ENCODE measurements at places on chromosomes 1 and 21.

DNA sequence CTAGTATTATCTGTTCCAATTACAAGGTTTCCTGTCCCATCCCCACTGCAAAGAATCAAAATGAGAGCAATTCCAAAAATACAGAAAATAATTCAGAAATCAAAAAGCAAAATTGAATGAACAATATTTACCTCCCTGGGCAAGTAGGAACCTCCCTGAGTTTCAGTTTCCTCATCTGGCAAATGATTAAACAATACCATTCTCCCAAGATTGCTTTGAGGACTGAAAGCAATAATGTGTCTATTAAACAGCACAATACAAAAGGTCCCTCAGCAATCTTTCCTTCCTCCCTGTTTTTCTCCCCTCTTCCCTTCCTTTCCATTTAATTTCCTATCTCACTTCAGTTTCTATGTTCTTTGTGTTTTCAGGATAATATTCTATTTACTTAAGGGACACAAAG, 171.0 kb downstream of the ZC3H11B start:
- DNase-seq = no peak

DNA sequence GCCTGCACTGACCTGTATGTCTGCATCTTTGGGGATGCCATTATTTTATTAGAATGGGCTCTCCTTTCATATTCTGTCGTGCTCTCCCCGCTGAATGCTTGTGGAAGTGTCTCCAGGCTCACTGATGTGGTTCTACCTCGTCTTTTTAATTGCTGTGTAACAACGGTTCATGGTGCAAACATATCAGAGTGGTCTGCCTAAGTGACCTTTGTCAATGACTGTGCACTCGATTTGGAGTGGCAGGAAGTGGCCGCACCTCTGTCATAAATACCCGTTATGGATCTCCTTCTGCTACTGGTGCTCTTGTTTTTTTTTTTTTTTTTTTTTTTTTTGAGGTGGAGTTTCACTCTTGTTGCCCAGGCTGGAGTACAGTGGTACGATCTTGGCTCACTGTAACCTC, 38.3 kb downstream of the SPSB1 start:
- DNase-seq = no peak

DNA sequence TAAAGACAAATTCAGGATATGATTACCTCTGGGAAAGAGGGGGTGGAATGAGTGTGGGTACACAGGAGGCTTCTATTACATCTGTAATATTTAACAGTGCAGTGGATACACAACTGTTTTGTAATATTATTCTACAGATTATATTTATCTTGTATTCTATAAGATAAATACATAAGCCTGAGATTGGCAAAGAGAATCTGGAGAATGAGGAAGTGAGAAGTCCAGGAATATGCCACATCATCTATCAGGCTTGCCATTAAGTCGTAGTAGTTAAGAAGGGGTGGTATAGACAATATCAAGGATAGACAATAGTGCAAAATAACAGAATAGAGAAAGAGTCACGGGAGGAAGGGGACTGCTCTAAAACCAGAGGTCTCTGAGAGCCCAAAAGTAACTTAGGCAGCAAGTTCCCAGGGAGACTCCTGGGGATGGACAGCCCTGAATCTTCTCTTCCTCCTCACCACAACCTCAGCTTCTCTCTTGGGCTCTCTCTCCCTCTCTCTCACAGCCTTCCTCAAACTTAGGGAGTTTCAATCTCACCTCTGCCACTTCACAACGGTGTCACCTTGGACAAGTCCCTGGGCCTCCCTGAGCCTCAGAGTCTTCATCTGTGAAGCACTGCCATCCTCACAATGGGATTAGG, 14.0 kb upstream of the PTAFR start:
- no peak for DNase-seq

DNA sequence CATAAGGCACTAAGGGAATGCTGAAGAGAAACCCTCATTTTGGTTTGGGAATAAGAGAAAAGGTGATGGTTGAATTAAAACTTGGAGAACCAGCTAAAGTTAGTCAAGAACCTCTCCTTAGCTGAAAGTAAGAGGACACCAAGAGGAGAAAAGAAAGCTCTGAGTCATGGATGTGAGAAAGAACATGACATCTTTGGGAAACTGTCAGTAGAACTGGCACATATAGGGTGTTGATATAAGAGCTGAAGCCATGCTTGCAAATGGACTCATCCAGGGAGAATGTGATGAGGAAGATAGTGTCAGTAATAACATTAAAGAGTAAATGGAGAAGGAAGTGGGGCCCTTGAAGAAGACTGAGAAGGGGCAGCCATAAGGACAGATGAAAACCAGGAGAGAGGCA, 54.3 kb downstream of the LRRC8C start:
- DNase-seq = no peak

DNA sequence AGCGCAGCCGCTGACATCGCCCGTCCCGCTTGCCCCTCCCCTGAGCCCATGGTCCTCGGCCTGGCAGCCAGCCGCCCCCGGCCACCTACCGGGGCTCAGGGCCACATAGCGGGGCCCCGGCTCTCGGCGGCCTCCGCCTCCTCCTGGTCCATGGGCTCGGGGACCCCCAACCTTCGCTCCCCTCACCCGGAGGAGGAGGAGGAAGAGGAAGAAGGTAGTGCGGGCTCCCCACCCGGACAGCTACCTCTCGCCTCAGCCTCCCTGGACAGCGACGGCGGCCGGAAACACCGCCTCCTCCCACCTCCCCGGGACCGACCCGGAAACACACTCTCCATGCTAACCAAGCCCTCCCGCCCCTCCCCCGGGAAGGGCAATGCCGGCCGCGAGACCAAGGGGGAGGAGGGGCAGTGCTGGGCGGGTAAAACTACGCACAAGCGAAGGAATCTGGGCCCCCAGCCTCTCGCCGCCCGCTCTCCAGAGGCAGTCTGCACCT, at the start of gene KIAA0319L:
Gene KIAA0319L, minus strand, starts transcription at position 286 of the 493 bp plus-strand sequence. CDS start 2,912 bp downstream, outside the sequence.
- DNase-seq = peak; percentile 93

GRCh38 chr1:101511202-101511891, 274.5 kb downstream of the S1PR1 start:
- DNase-seq = no peak

DNA sequence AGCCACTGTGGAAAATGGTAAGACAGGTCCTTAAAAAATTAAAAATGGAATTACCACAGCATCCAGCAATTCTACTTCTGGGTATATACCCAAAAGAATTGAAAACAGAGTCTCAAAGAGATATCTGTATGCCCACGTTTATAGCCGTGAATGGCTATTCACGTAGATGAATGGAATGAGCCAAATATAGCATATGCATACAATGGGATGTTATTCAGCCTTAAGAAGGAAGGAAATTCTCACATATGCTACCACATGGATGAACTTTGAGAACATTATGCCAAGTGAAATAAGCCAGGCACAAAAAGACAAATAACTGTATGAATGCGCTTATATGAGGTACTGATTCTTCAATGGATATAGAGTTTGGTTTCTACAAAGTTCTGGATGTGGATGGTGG, 134.5 kb upstream of the KCNE2 start:
- DNase-seq = no peak

DNA sequence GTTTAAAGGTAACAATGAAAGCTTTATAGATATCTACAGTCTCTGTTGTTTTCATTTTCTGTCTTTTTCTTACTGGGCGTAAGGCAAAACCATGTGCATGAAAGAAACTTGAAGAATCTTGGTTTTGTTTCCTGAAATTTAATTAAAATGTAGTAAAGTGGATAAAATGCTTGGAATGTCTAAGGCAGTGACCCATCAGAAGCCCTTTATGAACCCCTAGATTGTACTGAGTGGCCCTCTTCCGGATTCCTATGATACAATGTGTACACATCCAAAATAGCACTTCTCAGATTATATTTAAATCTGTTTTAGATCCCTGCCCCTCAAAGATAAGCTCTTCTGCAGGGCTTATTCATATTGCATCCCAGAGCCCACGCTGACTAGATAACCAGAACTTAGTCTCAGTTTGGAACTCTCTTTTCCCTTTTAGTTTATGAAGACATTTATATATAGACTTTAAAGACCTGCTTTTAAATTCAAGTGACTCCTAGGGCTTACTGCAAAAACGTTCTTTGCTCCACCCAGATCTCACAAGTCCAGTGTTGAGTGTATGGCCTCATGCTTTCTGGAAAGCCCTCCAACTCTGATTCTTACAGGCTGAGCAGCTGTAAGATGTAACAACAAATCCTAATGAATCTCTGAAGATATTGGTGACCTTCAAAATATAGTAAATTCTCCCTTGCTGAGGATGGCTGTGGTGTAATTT, 142.9 kb downstream of the LRRC7 start:
- no peak for DNase-seq

DNA sequence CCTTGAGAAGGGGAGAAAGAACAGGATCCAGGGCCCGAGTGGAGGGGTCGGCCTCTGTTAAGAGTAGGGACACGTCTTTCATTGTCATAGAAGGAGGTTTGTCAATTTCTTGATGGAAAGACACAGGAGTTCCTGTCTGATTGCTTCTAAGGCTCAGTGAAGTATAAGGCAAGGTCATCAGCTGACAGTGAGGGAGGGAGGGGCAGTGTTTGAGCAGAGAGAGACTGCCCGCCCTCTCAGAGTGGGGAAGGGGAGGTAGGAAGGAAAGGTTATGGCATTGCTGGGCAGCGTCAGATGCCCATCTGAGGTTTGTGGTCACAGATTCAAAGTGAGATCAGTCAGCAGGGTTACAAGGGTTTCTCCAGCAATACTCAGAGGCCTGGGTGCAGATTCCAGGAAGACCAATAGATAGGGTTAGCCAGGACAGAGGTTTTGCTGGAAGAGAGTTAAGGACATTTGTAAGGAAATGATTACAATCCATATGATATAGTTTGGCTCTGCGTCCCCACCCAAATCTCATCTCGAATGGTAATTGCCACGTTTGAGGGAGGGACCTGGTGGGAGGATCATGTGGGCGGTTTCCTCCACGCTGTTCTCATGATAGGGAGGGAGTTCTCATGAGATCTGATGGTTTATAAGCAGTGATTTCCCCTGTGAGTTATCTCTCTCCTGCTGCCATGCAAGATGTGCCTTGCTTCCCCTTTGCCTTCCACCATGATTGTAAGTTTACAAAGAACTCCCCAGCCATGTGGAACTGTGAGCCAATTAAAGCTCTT, 127.2 kb upstream of the GJB5 start:
- DNase-seq = no peak

- no peak for DNase-seq
These were observed 6.8 kb upstream of the RCAN1 start for GRCh38 chr21:34621434-34622350.

- no peak for DNase-seq
These were observed 5.3 kb downstream of the ANKRD65 start for GRCh38 chr1:1415751-1416150.

- DNase-seq = no peak
These were observed 32.4 kb downstream of the PLEKHA6 start for GRCh38 chr1:204327359-204327758.

DNA sequence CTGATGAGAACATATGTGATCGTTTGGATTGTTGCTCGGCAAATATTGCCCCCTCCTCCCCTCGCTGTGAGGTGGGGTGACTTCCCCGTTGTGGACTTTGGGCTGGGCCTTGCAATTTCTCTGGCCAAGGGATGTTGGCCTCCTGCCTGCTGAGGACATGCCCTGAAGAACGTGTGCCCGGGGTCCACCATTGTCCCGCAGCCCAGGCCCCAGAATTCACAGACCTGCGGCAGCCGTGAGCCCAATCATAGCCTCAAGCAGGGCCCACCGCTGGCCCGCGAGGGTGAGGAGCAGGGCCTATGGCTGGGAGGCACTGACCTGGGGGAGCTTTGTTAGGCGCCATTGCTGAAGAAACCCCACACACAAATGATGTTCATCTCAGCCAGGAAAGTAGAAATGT, 58.3 kb upstream of the ACTRT2 start:
- no peak for DNase-seq

DNA sequence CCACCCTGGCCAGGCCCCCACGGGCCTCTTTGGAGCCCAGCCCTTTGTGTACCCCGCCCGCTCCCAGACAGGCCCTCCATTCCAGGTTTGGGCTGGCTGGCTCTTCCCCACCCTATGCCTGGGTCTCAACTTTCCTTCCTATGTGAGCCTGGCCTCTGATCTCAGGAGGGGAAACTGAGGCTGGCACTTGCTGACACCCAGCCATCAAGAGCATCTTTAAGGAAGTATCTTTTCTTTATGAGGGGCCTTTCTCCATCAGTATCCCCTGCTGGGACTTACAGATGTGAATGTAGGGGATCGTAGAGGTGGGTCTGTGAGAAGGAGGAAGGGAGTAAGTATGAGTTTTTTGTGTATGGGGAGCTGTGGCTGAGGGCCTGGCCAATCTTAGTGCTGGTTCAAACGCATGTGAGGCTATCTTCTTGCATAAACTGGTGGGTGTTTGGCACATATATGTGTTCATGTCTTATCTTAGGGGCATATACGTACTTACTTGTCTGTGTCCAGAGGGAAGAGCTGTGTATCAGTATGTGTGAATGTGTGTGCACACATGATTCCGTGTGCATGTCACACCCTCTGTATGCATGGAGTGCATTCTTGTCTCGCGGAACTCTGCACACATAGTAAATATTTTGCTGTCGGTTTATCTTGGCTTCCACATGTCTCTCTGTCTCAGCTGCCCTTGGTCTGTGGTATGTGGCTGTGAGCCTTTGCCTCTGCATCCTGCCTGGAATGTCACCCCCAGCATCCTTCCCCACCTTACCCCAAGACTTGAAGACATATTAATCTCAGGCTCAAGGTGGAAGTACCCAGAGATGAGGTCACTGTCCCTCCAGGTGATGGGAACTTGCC, 5.4 kb downstream of the NECTIN4 start:
- DNase-seq = no peak

DNA sequence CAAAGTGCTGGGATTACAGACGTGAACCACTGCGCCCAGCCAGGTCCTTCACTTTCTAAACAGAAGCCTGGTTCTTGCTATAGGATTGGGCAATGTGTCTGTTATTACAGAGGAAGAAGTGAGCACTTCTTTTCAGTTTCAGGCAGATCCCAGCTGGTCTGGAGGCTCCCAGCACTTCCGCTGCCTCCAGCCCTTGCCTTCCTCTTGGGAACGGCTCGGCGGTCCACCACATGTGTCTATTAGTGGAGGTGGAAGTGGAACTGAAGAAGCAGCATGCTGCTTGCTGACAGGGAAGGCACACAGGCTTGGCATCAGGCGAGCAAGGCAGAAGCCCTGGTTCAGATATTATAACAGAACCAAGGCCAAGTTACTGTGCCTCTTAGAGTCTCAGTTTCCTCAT, 17.0 kb downstream of the MKNK1 start:
- DNase-seq = no peak

DNA sequence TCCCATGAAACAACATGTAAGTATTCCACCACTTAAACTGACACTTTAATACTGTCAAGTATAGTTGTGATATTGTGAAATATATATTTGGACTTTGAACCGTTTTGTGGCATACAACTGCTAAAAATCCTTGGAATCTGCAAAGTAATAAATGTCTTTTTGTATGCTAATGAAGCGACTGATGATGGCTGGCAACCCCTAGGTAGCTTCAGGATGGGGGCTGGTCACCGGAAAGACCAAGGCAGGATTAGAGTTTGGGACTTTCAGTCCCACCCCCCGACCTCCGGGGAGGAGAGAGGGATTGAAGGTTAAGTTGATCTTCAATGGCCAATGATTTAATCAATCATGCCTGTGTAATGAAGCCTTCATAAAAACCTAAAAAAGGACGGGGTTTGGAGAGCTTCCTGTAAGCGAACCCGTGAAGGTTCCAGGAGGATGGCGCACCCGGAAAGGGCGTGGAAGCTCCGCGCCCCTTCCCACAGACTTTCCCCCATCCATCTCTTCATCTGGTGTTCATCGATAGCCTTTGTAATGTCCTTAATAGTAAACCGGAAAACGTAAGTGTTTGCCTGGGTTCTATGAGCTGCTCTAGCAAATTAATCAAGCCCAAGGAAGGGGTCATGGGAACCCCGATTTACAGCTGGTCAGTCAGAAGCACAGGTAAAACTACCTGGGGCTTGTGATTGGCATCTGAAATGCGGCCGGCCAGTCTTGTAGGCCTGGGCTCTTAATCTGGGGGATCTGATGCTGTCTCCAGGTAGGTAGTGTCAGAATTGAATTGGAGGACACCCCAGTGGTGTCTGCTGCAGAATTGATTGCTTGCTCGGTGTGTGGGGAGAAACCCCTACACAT, 1.8 kb upstream of the ZNF281 start:
- DNase-seq = no peak

All from GM20000 (cell line).